NCI-H1092 (cell line): ENCODE measurements at places on chromosomes 7 and 10.

DNA sequence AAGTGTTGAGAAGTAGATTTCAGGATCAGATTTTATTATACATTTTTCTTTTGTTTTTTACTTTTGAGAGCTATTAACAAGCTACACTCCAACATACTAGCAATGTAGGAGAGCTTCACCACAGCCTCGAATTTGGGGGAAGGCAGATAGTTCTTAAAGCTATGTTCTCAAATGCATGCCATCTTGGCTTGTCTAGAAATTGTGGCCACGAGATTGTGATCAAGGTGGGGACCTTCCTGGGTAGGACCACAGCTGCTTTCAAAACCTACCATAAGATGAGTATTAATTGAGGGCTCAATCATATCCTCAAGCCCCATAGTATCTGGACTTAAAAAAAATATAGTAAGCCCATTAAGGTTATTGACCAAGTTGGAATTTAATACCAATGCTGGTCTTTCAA, 27.9 kb upstream of the JAZF1 start:
- DNase-seq: no peak

DNA sequence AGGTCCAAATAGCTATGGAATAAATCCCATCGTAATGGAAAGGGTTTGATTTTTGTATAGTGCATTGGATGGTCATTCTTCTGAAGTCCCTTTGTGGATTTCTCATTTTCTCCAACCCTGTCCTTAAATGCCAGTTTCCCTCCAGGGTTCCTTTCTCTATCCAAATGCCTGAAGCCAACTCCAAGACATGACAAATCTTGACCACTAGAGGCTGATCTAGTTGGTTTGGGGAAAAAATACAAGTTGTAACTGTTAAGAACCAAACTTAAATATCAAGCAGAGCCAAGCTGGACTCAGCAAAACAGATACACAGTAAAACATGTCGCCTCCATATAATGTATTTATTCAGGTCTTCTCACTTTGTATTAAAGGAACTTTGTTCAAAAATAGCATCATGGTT, 28.7 kb downstream of the FRMD4A start:
- no peak for DNase-seq

GRCh38 chr10:22795546-22795945, 81.2 kb upstream of the PIP4K2A start:
- no peak for DNase-seq

DNA sequence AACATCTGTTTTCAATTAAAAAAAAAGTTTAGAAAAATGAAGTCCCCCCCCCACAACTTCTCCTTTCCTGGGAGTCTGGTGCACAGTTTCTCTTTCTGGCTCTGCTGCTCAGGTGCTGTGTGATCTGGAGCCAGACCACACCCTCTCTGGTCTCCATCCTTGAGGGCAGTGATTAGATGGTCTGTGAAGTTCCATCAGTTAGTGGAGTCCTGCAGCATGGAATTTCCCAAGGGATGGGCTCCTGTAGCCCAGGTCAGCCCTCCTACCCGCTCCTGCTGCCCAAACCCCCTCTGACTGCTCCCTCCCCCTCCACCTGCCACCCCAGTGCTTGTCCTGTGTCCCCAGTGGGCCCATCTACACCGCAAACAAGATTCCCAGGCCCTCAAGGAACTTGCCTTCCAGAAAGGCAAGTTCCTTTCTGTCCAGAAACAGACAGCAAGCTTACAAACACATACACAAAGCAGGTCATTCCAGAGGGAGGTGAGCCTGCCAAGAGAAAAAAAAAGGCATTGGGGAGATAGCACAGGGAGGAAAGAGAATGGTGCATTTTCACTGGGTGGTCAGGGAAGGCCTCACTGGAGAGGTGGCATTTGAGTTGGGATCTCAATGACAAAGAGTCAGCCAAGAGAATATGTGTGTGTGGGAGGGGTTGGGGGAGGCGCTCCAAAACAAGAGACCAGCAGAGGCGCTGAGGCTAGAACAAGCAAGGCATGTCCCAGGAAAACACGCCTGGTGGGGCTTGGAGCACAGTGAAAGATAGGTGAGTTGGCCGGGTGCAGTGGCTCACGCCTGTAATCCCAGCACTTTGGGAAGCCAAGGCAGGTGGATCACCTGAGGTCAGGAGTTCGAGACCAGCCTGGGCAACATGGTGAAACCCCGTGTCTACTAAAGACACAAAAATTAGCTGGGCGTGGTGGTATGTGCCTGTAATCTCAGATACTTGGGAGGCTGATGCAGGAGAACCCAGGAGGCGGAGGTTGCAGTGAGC, 49.5 kb upstream of the SLC29A3 start:
- DNase-seq: no peak

GRCh38 chr10:75740541-75740940, 309.1 kb downstream of the LRMDA start:
- DNase-seq: no peak

- no peak for DNase-seq
Observed at GRCh38 chr10:21068026-21068656, 171.0 kb upstream of the NEBL start.

DNA sequence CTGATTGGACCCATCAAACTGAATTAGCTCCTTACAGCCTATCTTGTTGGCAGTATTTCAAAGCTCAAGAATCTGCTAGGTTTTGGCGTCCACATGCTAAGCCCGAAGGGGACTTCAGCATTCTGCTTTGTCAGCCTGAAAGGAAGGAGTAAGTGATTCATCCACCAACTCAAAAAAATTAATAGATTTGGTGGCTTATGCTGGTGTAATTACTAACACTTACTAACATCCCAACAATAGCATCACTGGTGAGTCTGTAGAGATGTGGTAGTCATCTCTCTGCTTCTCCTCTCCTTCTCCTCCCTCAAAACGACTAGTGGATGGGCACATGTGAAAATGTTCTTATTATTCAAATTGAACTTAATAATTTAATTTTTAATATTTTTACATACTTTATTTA, 53.8 kb upstream of the EGR2 start:
- DNase-seq: no peak

- DNase-seq: no peak
Observed at GRCh38 chr10:97427571-97428179, 1.7 kb downstream of the PGAM1 start.

DNA sequence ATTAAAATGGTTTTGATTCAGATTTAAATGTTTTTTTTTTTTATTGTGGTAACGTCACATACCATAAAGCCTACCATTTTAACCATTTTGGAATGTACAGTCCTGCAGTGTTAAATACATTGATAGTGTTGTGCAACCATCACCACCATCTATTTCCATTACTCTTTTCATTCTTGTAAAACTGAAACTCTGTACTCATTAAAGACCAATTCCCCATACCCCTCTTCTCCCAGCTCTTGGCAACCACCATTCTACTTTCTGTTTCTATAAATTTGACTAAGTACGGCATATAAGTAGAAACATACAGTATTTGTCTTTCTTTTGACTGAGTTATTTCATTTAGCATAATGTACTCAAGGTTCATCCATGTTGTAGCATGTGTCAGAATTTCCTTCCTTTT, 96.2 kb downstream of the EXOC4 start:
- no peak for DNase-seq

- no peak for DNase-seq
Observed at GRCh38 chr7:97732565-97733275, 834 bp downstream of the TAC1 start.

DNA sequence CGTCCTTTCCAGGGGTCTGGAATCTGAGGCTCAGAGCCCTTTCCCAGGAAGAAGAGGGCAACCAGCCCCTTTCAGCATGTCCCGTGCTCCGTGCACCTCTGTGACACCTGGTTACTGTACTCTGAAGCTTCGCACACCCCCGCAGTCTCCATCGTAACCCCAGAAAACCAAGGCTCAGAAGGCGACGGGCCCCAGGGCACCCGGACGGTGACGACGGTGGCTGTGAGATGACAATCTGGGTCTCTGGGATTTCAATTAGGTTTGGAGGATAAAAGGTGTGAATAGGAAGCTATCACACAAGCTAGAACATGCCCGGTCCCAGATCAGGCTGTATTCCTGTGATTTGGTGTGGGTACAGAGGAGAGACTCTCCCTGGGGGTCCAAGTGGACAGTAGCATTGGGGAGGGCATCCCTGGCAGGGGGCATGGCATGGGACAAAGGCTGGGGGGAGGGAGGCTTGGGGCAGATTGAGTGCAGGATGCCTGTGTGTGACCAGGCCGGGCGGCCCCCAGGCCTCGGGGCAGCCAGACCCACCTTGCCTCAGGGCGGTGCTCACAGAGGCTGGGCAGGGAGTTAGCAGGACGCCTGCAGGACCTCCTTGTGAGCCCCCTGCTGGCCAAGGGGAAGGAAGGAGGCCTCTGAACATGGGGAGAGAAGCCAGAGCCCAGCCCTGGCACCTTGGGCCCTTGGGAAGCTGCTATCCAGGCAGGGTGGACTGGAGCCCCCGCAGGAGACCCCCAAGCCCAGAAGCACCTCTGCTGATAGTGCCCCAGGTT, 23.4 kb upstream of the PSMG3 start:
- DNase-seq: no peak

DNA sequence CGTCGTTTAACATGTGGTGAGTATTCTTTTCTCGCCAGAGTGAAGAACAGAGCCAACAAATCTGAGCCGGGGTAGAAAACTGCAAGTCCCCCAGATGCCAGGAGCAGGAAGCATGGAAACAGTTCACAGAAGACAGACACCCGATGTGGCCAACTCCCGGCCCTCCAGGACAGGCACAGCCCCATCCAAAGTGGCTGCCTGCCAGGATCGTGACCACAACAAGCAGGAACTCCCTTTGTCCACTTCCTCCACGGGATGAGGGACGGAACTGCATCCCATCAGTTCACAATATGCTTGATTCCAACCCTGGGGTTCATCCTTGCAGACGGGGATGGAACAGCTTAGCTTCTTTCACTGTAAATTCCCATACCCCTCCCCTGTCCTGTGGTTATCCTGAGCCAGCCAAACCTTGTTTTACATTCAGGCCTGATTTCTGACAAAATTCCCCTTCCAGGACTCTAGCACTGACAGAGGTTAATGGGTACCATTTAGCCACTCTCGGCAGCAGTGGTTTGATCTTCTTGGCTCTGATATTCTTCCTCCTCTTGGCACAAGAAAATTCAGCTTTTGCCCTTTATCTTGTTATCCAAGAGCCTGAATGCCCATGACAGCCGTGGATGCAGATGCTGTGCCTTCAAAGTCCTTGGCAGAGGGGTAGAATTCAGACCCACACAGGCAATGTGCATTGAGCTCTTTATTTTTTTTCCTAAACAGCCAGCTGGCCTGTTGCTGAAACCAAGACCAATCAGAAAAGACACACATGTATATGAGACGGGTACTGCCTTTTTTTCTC, 105.5 kb upstream of the FAM204A start:
- DNase-seq: no peak
